Karpas-422 (cell line): ENCODE measurements at places on chromosomes 6 and 20. TPM values are rescaled to one million over a fixed set of nuclear protein-coding genes. Genes with fewer than 3 reads are reported as not detected.

MCHR2 gene
- not detected in 2 replicates for total RNA-seq

SAMD10 gene
- total RNA-seq, result 11.7 and 13.0 TPM in 2 replicates

CGA gene
- not detected in 2 replicates for total RNA-seq

IRF4 gene
- total RNA-seq, result not detected in 2 replicates

AFG1L gene
- 1.4 and 6.1 TPM in 2 replicates for total RNA-seq

TRIM10 gene
- total RNA-seq, result not detected in 2 replicates

DNA sequence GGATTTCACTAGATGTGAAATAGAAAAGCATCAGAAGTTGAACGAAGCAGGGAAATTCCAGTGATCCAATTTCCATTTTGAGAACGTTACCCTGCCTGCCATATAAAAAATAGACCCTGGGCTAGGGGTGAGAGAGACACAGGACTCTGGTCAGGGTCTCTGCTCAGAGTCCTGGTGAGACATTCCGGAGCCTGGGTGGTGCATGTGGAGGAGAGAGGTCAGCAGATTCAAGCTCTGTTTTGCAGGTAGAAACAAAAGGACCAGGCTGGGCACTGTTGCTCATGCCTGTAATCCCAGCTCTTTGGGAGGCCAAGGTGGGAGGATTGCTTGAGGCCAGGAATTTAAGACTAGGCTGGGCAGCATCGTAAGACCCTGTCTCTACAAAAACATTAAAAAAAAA lies 17.9 kb downstream of the PKIG start:
- peaks cover 43% of the 10 kb centered on the region for H3K36me3 ChIP-seq
- H3K4me1 ChIP-seq, result peaks cover 64% of the 10 kb centered on the region
- DNase-seq, result no peak
- no peak overlapping the region for H3K4me3 ChIP-seq

GRCh38 chr6:167827583-167828324 lies 1.0 kb downstream of the AFDN start:
- peak overlapping the region; percentile 60; the same call in 1 of the 2 replicates for H3K4me3 ChIP-seq
- H3K4me1 ChIP-seq, result peaks cover 13% of the 10 kb centered on the region

- H3K27me3 ChIP-seq, result no peaks in the 10 kb centered on the region
- H3K36me3 ChIP-seq, result peaks cover 20% of the 10 kb centered on the region; the same call in 1 of the 2 replicates
- no peak overlapping the region for H3K27ac ChIP-seq
- no peak overlapping the region for H3K4me3 ChIP-seq
- H3K4me1 ChIP-seq, result peaks cover 20% of the 10 kb centered on the region
- DNase-seq, result no peak
These were observed 17.5 kb downstream of the UQCC1 start for GRCh38 chr20:35394271-35394670.

- no peaks in the 10 kb centered on the region for H3K27me3 ChIP-seq
- peak; percentile 76 for DNase-seq
- H3K27ac ChIP-seq, result no peak overlapping the region
- peaks cover 23% of the 10 kb centered on the region for H3K4me1 ChIP-seq
These were observed 15.1 kb downstream of the ACSS1 start for GRCh38 chr20:25042531-25043498.

- H3K4me3 ChIP-seq, result no peak overlapping the region
- no peaks in the 10 kb centered on the region for H3K4me1 ChIP-seq
- H3K36me3 ChIP-seq, result no peaks in the 10 kb centered on the region
- H3K27ac ChIP-seq, result no peak overlapping the region
These were observed 29.9 kb downstream of the ADTRP start for GRCh38 chr6:11748591-11749210.

DNA sequence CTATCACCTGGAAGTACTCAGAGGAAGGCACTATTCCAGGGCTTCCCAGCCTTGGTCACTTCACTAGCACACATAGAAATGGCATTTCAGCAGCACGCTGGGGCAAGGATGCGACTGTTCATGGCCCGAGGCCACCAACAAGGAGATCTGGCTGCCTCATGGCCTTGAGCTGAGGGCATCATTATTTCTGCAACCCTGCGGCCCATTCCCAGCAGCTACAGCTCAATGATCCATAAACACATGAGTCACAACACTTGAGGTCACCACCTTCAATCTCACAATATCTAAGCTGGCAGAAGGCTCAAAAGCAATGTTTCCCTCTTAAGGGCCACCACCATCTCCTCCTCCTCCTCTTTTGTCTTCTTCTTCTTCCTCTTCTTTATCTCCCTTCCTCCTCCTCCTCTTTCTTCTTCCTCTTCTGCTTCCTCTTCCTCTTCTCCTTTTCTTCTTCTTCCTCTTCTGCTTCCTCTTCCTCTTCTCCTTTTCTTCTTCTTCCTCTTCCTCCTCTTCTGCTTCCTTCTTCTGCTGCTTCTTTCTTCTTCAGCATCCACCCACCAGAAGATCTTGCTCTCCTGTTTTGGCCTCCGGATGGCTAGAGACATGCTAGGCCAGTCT lies 382.9 kb upstream of the CNR1 start:
- H3K27me3 ChIP-seq, result no peaks in the 10 kb centered on the region
- H3K27ac ChIP-seq, result no peak overlapping the region
- peaks cover 28% of the 10 kb centered on the region for H3K4me1 ChIP-seq
- H3K4me3 ChIP-seq, result peak overlapping the region; percentile 56; the same call in 1 of the 2 replicates
- H3K36me3 ChIP-seq, result no peaks in the 10 kb centered on the region; the same call in 1 of the 2 replicates

GRCh38 chr20:61044499-61044898 lies 207.6 kb upstream of the CDH4 start:
- H3K36me3 ChIP-seq, result no peaks in the 10 kb centered on the region
- DNase-seq, result peak; percentile 49
- H3K27ac ChIP-seq, result no peak overlapping the region
- no peaks in the 10 kb centered on the region for H3K4me1 ChIP-seq
- H3K27me3 ChIP-seq, result no peaks in the 10 kb centered on the region
- H3K4me3 ChIP-seq, result no peak overlapping the region

DNA sequence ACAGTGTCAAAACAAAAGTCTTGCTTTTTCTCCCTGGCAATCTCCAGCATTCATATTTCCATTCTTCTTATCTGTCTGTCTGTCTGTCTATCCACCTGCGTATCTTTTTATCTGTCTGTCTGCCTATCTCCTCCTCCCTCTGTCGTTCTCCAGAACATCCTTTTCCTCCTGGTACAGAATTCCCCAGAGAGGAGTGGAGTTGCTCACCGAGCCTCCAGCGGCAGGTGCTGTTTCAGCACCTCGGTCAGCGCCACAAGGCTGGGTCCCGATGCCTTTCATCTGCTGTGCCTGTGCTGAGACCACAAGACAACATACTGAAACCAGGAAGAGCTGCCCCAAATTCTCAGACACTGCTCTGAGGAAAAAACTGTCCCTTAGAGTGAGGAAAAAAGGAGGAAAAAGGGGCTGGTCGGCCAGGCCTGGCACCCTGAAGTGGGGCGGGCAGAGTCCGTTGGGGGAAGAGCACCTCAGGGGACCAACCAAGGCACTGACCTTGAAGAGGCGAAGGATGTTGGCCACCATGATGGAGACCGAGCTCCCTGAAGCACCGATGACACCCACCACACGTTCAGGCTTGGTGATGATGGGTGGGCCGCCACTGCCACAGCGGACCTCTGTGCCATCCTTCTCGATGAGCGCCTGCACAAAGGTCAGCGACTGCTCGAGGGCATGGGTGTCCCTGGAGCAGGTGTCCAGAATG lies 13.3 kb downstream of the GRM4 start:
- H3K4me3 ChIP-seq, result no peak overlapping the region
- H3K4me1 ChIP-seq, result no peaks in the 10 kb centered on the region
- DNase-seq, result peak; percentile 68
- H3K27ac ChIP-seq, result no peak overlapping the region

GRCh38 chr20:41304424-41305079 lies 13.0 kb downstream of the ZHX3 start:
- no peak overlapping the region for H3K27ac ChIP-seq
- H3K36me3 ChIP-seq, result no peaks in the 10 kb centered on the region
- no peaks in the 10 kb centered on the region; the same call in 1 of the 2 replicates for H3K27me3 ChIP-seq
- peaks cover 44% of the 10 kb centered on the region for H3K4me1 ChIP-seq
- DNase-seq, result peak; percentile 44
- no peak overlapping the region for H3K4me3 ChIP-seq

DNA sequence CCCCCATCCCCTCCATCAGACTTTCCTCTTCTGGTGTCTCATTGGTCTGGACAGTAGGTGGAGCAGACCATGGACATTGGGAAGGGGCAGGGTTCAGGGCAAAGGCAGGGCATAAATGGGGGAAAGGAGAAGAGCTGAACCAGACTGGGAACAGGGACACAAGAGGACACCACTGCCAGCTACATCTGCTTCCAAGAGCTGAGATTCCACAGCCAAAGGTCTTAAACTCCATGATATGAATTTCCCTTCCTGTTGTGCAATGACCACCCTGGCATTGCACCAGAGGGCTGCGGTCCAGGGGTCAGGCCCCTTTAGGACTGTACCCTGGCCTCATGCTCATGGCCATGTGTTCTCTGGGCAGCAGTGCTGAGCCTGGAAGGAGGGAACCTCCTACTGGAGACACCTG lies 137.9 kb downstream of the MAFB start:
- no peak overlapping the region for H3K4me3 ChIP-seq
- no peaks in the 10 kb centered on the region for H3K4me1 ChIP-seq
- no peaks in the 10 kb centered on the region for H3K27me3 ChIP-seq
- H3K36me3 ChIP-seq, result no peaks in the 10 kb centered on the region
- no peak overlapping the region for H3K27ac ChIP-seq
- no peak for DNase-seq

DNA sequence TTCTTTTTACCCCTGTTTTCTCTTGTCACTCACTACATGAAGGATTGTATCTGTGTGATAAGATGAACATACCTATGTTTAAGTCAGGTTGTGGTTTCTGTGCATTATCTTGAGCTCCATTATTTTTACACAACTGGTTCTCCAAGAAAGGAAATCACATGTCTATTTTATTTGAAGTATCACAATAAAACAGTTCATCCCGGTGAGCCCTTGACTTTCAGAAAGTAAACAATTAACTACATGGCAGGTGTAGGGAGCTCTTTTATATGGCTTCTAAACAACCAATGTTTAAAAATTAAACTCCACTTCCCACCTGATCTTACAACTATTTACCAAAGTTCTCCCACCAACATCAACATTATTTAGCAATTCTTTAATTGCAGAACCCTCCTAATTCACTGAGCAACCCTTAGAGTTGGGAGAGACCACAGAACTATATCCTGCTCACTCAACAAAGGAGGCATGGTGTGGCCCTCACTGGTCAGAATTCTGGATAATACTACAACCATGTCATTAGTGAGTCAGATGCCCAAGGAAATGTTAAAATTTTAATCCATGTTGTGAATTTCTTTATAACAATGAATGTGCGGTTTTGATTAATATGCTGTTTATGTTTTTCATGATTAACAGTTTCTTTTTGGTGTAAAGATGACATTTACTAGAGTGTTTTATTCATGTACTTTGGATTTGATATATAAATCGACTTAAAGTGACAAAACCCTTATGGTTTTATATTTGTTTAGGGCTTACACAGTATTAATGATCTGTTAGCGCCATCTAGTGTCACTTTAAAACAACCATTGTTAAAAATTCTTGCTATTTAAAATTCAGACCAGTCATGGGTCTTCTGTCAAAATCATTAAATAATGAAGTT lies 50.0 kb upstream of the SCGN start:
- DNase-seq, result peak; percentile 81
- H3K27ac ChIP-seq, result no peak overlapping the region
- no peaks in the 10 kb centered on the region for H3K36me3 ChIP-seq
- H3K27me3 ChIP-seq, result no peaks in the 10 kb centered on the region

DNA sequence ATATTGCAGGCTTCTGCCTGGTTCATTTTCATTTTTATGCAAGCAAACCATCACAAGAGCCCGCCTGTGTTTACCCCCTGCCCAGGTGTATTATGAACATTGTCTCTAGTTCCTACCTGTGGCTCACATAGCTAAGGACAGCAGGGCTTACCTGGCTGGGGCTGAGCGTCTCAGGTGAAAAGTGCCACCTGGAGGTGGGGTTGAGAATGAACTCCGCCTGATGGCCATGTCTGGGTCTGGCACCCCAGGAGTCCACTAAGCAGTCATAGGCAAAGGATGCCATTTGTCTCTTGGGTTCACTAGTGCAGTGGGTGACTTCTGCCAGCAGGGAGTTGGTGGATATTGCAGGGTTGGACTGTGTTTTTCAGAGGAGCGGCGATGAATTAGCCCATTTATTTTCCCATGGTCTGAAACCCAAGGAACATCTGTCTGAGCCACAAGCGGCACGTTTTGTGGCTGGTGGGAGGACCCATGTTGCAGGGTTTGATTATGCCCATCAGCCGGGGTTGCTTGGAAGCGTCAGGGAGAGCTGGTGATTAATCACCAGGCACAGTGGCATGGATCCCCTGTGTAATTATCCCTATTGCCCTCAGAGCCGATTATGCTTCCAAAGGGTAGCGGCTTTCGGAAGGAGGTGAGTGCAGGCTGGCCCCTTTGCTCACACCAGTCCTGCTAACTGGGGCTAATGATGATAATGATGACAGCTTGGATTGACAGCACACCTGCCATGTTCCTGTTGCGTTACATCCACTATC lies 92.1 kb downstream of the CDH26 start:
- H3K36me3 ChIP-seq, result no peaks in the 10 kb centered on the region
- H3K4me3 ChIP-seq, result no peak overlapping the region
- peaks cover 3% of the 10 kb centered on the region; the same call in 1 of the 2 replicates for H3K4me1 ChIP-seq
- no peak overlapping the region for H3K27ac ChIP-seq
- H3K27me3 ChIP-seq, result no peaks in the 10 kb centered on the region

- H3K36me3 ChIP-seq, result no peaks in the 10 kb centered on the region
- H3K27me3 ChIP-seq, result no peaks in the 10 kb centered on the region
- H3K4me1 ChIP-seq, result no peaks in the 10 kb centered on the region
- H3K4me3 ChIP-seq, result no peak overlapping the region
These were observed 13.6 kb downstream of the KCNK5 start for GRCh38 chr6:39215640-39216158.

DNA sequence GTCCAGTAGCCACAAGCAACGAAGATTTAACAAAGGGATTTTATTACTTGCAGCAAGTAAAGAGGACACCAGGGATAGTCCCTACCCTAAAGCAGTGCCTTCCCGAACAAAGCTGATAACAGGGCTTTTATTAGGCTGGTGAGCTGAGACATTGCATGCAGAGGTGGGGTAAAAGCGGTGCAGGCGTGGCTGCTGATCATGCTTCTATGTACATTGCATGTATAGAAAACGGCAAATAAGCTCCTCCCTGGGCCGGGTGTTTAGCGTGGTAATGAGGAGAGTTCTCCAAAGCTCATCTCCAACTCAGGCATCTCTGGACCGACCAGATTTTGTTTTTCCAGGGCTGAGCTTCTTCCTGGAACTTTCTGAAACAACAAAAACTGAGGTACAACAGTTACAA lies 83.5 kb upstream of the CDH4 start:
- DNase-seq, result no peak
- no peaks in the 10 kb centered on the region for H3K4me1 ChIP-seq
- no peaks in the 10 kb centered on the region for H3K36me3 ChIP-seq

GRCh38 chr6:35665573-35665972 lies 23.1 kb downstream of the FKBP5 start:
- H3K4me3 ChIP-seq, result no peak overlapping the region
- peak overlapping the region; percentile 22; the same call in 1 of the 2 replicates for H3K27ac ChIP-seq
- H3K4me1 ChIP-seq, result peaks cover 76% of the 10 kb centered on the region
- no peaks in the 10 kb centered on the region for H3K27me3 ChIP-seq
- no peaks in the 10 kb centered on the region for H3K36me3 ChIP-seq
- DNase-seq, result peak; percentile 40

GRCh38 chr6:35170891-35171290 lies 29.8 kb upstream of the TCP11 start:
- no peaks in the 10 kb centered on the region for H3K4me1 ChIP-seq

GRCh38 chr6:44156494-44157151 lies 2.0 kb upstream of the CAPN11 start:
- no peak overlapping the region for H3K4me3 ChIP-seq
- no peak for DNase-seq
- peaks cover 4% of the 10 kb centered on the region for H3K4me1 ChIP-seq
- H3K27me3 ChIP-seq, result no peaks in the 10 kb centered on the region
- no peaks in the 10 kb centered on the region for H3K36me3 ChIP-seq
